ENCODE measurements at places on chromosomes 1 and 21.
A peak's percentile ranks its signal among the peaks of the same experiment; 100 is the strongest.

DNA sequence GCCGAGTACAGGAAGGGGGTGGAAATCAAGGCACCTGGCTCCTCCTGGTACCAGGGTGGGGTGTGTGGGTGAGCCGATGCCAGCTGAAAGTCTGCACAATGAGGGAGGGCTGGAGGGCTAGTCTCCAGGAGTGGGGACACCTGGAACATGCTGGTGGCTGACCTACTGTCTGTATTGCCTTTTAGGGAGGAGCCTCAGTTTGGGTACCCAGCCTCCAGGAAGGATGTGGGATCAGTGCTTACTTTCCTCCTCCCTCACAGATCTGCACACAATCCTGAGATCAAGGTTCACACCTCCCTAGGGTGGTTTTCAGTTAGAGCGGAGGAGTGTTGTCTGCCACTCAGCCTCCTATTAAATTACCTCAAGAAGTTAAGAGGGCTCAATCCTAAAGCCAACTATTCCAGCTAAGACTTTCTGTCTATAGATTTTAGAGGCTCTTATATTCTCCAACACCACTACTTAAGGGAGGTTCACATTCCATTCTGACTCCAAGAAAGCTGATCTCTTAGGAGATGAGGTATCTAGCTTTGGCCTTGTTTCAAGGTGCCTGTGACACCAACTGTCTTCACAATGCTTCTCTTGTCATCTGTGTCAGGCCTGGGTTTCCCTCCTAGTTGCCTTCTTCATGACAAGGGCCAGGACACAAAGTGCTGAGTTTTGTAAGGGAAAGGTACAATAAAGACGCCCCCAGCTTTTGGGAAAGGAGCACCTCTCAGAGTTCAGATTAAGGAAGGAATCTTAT lies 15.7 kb downstream of the SSR2 start:
- H3K36me3 ChIP-seq: peaks cover 5% of the 10 kb centered on the region
- H3K27ac ChIP-seq: no peak overlapping the region
- H3K27me3 ChIP-seq: no peaks in the 10 kb centered on the region
- DNase-seq: no peak
- H3K4me1 ChIP-seq: no peaks in the 10 kb centered on the region

GRCh38 chr1:226816576-226816975 lies 53.8 kb upstream of the PSEN2 start:
- DNase-seq: no peak
- H3K27ac ChIP-seq: no peak overlapping the region
- H3K27me3 ChIP-seq: no peaks in the 10 kb centered on the region
- H3K4me1 ChIP-seq: no peaks in the 10 kb centered on the region
- no peaks in the 10 kb centered on the region for H3K36me3 ChIP-seq

DNA sequence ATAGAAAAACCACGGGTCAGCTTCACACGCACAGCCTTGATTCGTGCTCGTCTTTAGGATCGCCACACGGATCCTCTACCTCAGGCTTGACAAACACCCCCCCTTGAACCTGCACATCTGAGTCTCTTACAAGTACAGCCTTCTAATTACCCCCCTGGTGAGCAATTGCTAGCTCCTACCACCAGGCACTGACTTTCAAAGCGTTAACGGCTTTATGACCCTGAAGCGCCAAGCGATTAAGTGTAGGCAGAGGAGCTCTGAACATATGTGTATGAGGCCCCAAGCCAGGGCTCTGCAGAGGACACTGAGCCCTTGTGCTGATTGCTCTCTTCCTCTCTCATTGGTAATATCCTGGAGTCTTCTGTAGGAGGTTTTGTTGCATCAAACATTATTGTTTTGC lies 55.7 kb upstream of the EPHA8 start:
- H3K4me3 ChIP-seq: no peak overlapping the region
- peaks cover 4% of the 10 kb centered on the region for H3K36me3 ChIP-seq
- no peak for DNase-seq
- H3K27ac ChIP-seq: no peak overlapping the region

DNA sequence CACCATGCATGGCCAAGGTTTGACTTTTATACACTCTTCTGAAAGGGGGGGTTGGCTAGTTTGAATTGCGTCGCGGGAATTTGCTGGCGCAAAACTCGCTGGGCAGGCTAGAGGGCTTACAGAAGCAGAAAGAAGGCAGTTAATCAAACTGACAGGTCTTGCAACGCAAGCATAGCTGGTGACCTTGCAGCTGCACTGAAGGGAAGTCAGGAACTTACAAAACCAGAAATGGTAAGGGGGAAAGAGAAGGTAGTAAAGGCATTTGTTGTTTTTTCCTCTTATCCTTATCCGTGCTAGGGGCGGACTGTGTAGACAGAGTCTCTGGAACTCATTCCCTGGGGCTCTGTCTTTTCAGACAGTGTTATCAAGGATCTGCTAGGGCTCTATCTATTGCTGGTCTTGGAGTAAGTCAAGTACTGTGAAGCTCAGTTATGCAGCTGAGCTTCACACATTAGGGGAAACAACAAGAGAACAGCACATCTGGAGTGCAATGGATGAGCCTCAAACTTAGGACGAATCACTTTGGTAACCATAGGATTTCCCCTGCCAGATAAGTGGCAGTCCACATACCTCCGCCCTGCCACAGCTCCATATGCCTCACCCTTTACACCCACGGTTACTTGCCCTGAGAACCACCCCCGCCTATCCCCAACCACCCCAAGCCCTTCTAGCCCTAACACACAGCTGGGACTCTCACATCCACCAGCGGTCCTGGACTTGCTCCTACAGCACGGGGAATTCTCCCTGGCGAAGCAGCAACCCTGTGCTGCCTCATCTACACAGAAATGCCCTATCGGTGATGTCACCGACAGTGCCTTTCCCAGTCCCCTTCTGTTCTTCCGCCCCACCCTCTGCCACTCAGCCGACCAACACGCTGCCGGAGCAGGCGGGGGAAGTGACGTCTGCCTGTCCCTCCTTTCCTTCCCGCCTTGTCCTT lies 251.4 kb downstream of the FAM72C start:
- no peak overlapping the region for H3K27ac ChIP-seq
- no peak for DNase-seq
- no peaks in the 10 kb centered on the region for H3K4me1 ChIP-seq
- no peaks in the 10 kb centered on the region for H3K36me3 ChIP-seq

- no peak overlapping the region for H3K27ac ChIP-seq
- no peak overlapping the region for H3K4me3 ChIP-seq
- H3K36me3 ChIP-seq: no peaks in the 10 kb centered on the region
- no peak for DNase-seq
These were observed 45.9 kb upstream of the PUM1 start for GRCh38 chr1:31111290-31111951.

- no peak overlapping the region for H3K27ac ChIP-seq
- peaks cover 56% of the 10 kb centered on the region for H3K27me3 ChIP-seq
- peaks cover 13% of the 10 kb centered on the region for H3K4me1 ChIP-seq
- peaks cover 3% of the 10 kb centered on the region for H3K36me3 ChIP-seq
These were observed 12.9 kb downstream of the SAMD11 start for GRCh38 chr1:936348-937264.

DNA sequence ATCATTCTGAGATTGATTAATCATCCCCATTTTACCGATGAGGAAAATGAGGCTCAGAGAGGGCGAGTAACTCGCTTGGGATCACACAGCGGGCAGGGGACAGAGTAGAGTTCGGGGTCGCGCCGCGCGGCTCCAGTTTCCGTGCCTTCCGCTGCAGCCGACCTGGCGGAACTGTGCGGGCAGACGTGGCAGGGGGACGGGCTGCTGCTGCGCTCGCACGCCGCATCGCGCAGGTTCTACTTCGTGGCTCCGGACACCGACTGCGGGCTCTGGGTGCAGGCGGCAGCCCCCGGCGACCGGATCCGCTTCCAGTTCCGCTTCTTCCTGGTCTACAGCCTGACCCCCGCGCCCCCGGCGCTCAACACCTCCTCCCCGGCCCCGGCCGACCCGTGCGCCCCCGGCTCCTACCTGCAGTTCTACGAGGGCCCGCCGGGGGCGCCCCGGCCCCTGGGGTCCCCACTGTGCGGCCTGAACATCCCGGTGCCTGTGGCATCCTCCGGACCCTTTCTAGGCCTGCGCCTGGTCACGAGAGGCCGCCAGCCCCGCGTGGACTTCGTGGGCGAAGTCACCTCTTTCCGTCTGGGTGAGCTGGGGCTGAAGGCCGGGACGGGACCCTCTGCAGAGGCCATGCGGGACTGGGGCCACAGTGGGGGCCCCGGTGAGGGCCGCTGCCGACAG lies 2.3 kb downstream of the LDLRAD2 start:
- H3K27ac ChIP-seq: no peak overlapping the region
- H3K36me3 ChIP-seq: no peaks in the 10 kb centered on the region
- no peaks in the 10 kb centered on the region for H3K4me1 ChIP-seq
- peak overlapping the region; percentile 38 for H3K4me3 ChIP-seq
- no peaks in the 10 kb centered on the region for H3K27me3 ChIP-seq

DNA sequence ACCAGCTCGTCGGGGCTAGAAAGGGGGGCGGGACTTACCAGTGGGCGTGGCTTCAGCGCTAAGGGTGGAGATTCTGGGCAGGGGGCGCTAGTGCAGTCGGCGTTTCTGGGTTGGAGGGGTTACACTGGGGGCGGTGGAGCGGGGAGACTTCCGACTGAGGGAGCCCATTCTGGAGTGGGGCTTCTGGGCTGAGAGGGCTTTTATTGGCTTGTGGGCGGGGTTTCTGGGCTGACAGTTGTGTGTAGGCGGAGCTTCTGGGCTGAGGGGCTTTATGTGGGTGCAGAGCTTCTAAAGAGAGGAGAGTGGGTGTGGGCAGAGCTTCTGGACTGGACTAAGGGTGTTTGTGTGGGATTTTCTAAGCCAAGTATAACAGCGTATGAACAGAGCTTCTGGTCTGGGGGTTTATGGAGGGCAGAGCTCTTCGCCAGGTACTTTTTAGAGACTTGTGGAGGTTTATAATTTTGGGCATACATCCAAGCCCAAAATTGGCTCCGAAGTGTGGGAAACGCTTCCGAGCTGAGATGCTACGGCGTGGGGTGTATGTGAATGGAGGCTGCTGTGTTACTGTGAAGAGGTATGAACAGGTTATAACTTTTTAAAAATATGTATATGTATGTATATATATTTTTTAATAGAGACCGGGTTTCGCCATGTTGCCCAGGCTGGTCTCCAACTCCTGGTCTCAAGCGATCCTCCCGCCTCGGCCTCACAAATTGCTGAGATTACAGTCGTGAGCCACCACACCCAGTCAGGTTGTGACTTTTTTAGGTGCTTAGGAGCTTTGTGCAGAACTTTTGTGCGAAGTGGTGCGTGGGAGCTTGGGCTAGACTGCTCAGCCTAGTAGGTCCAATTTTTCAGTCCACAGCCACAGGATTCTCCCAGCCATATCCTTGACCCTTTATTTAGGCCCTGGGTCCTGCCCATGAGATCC lies 825 bp downstream of the TMEM39B start:
- H3K4me1 ChIP-seq: peaks cover 4% of the 10 kb centered on the region
- H3K27me3 ChIP-seq: no peaks in the 10 kb centered on the region
- H3K27ac ChIP-seq: no peak overlapping the region
- peak; percentile 92 for DNase-seq
- peaks cover 16% of the 10 kb centered on the region for H3K36me3 ChIP-seq

DNA sequence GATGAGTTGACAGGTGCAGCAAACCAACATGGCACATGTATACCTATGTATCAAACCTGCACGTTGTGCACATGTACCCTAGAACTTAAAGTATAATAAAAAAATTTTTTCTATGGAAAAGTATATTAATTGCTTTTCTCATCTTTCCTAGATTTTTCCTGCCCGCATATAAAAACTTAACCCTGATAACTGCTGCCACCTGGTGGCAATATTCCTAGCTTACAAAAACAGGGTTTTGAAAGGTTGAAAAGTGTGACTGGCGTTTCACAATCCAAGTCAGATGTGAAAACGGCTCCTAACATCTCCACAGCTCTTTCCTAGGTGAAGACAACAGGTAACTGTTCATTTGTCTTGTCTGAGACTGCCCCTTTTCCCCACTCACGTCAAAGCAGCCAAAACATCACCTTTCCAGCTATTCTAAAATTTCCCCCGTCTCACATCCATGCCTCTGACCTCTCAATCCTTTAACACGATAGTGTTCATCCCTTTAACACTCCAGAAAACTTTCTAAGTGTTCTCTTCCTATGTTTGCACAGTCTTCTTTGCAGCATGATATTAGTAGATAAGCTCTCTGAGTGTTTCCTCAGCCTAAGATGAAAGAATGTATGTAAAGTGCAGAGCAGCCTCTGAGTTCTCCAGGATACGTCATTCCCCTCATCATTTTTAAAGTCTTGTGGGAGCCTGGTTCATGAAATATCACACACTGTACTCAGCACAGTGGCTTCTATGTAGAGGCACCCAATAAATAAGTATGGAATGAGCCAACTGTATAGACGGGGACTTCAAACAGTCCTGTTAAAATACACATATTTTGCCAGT lies 27.5 kb downstream of the OVGP1 start:
- no peaks in the 10 kb centered on the region for H3K36me3 ChIP-seq
- H3K27ac ChIP-seq: no peak overlapping the region
- H3K4me1 ChIP-seq: no peaks in the 10 kb centered on the region
- no peaks in the 10 kb centered on the region for H3K27me3 ChIP-seq
